ENCODE measurements at places on chromosomes 5 and 9. TPM values are rescaled to one million over a fixed set of nuclear protein-coding genes. Genes with fewer than 3 reads are reported as not detected.

DNA sequence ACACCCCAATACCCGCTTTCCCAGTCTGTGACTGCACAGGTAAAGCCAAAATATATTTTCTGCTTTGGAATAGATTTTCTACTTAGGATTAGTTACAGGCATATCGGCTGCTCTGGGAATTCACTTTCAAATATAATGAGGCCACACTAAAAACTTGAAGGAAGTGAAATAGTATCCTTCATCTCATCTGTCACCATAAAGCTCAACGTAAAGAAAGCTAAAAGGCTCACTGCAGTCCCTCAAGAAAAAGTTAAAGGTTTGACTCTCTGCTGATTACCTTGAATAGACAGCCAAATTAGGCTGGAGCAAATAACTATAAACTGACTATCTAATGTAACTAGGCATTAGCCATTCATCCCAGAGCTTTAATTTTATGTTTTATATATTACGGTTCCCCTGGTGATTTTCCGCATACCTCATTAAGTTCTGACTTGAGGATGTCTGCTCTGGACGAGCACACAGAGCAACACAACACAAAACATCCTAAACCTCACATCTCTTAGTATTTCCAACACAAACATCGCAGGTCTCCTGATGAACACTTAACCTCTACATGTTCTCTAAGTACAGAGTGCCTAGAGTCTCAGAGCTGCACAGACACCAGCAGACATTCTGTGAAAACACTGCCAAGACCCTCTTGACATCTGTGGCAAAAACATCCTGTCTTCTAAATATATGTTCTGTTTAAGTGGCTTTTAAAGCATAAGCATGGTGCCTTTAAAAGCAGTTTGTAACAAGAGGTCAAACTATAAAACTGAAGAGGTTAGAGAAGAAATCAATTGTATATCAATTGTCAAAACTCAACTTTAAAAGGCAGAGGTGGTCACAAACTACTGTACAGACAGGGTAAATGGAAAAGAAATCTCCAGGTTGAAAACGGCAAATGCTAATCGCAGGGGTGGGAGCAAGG is 35.4 kb downstream of the ELAVL2 start:
- no peak for DNase-seq

Gene AHRR
- 43.8 TPM for total RNA-seq

Gene DIPK1B
- total RNA-seq = 0.37 TPM

DNA sequence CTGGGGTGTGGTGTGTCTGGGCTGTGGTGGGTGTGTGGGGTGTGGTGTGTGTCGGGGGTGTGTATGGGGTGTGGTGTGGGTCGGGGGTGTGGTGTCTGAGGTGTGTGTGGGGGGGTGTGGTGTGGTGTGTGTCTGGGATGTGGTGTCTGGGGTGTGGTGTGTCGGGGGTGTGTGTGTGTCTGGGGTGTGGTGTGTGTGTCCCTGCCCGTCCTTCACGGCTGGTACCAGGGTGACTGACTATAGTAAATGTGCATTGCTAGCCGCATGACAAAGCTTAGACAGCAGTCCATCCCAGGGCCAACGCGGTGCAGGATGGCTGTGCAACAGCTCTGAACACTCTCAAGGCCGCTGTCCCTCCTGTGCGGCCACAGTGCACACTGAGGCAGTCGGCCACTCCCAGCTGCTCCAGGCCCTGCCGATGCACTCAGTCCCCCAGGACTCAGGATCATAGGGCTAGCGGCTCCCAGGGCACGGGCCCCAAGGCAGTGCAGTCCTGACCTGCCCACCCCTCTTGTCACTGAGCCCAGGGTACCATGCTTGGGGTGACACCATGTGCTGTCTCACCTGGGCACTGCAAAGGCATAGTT is 54.0 kb downstream of the SECISBP2 start:
- no peak for DNase-seq

- DNase-seq = no peak
Measured at GRCh38 chr5:132074091-132074771, 642 bp downstream of the CSF2 start.

Gene C5orf52
- total RNA-seq = not detected

GRCh38 chr5:164518067-164518740 is 1012.8 kb downstream of the MAT2B start:
- DNase-seq = no peak
